K562 (cell line): ENCODE measurements at places on chromosomes 2 and 18.
A peak's percentile ranks its signal among the peaks of the same experiment; 100 is the strongest.

DNA sequence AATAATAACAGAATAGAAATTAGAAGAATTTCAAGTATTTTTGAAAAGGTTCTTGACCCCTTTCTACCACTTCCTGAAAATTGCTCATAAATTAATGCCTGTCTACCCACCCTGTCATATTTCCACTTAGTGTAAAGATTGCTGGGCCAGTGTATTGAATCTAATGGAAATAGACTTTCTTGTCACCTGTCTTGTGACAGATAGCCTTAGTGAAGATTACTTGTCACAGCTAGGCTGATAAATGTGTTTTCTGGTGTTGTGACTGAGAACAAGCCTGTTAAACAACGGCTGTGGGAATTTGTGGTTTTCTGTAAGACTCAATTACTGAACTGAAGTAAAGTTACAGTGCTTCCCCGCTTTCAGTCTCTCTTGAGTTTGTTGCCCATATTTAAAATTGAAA, 37.0 kb downstream of the PIK3C3 start:
- H3K36me3 ChIP-seq = peaks cover 59% of the 10 kb centered on the region
- H3K4me1 ChIP-seq = no peaks in the 10 kb centered on the region
- H3K27ac ChIP-seq = peak overlapping the region; percentile 14; the same call in 1 of the 3 replicates
- no peak overlapping the region for H3K4me3 ChIP-seq

DNA sequence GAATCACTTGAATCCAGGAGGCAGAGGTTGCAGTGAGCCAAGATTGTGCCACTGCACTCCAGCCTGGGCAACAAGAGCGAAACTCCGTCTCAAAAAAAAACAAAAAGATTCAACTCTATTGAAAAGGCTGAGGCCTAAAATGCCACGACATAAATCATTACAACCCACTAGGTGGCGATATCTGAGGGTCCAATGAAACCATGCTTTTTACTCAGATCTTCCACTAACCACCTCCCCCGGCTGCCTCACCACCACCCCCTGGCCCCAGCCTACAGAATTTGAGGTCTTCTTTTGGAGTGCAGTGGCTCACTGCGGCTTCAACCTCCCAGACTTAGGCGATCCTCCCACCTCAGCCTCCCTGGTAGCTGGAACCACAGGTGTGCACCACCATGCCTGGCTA, 57.5 kb downstream of the AP1S3 start:
- peak; percentile 48 for DNase-seq
- H3K27ac ChIP-seq = no peak overlapping the region
- H3K27me3 ChIP-seq = no peaks in the 10 kb centered on the region
- no peak overlapping the region for H3K4me3 ChIP-seq
- no peaks in the 10 kb centered on the region for H3K36me3 ChIP-seq

DNA sequence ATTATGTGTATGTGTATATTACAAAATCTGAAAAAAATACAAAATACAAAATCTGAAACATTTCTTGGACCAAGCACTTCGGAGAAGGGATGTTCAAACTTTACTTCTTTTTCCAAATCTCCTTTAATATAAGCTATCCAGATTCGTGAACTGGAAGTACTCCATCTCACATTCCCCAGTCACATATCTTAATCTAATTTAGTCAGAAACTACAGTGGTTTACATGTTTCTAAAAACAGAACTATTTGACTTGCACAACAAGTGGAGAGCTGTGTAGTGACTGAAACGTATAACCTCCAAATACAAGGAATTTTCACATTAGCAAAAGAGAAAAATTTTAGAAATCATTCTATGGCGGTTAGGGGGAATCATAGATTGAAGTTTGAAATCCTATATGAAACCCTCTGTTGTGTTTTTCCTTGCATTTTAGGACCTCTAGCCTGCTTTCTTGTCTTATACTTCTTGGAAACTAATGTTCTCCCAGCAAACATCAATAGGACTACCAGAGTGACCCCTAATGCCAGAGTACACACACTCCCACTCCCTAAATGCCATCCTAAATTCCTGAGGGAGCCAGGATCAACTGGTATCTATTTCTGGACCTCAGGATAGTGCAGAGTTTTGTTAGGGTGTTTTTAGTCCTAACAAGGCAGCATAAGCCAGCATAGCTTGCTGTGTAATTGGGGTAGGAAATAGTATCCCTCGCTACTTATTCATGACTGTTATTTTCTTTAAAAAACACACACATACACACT, 30.2 kb upstream of the ROCK1 start:
- H3K4me3 ChIP-seq = no peak overlapping the region
- no peak overlapping the region for H3K27ac ChIP-seq
- H3K4me1 ChIP-seq = no peaks in the 10 kb centered on the region
- H3K27me3 ChIP-seq = peaks cover 2% of the 10 kb centered on the region; the same call in 1 of the 3 replicates
- DNase-seq = no peak

DNA sequence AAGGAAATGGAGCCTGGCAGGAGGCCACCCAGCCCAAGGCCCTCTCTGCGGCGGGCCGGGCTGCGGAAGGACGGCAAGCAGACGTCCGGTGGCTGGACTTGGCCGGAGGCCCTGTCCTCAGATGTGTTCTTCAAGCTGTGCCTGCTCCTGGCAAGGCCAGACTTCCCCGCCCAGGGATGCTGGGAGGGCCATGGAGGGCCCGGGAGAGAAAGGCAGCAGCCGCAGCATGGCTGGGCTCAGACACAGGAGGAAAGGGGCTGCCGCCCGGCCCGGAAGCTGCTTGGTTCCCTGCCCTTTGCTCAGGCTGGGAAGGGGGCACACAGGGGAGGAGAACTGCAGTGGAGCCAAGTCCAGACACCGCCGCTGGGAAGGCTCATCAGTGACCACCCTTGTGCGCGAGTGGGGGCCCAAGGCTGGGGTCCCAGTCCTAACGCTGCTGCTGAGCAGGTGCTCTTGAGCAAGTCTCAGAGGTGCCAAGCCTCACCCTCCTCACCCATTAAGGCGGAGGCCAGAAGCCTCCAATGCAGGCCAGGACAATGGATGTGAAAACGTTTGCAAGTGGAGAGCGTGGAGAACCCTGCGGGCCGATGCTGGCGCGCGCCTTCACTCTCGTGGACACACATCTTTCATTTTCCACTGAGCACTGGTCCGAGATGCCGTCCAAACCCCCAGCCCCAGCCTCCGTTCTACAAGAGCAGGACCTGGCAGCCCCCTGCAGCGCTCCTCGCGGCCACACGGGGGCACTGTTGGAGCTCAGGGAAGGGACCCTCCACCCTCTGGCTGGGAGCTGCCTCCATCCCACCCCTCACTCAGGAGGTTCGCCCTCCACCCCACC, 7.9 kb downstream of the CROCC2 start:
- H3K27me3 ChIP-seq = no peaks in the 10 kb centered on the region
- peaks cover 27% of the 10 kb centered on the region for H3K4me1 ChIP-seq
- DNase-seq = peak; percentile 54
- H3K4me3 ChIP-seq = no peak overlapping the region
